Type B pancreatic cell (in vitro differentiated cells): ENCODE measurements at places on chromosomes 3 and 15. TPM values are rescaled to one million over a fixed set of nuclear protein-coding genes. Genes with fewer than 3 reads are reported as not detected.

DNA sequence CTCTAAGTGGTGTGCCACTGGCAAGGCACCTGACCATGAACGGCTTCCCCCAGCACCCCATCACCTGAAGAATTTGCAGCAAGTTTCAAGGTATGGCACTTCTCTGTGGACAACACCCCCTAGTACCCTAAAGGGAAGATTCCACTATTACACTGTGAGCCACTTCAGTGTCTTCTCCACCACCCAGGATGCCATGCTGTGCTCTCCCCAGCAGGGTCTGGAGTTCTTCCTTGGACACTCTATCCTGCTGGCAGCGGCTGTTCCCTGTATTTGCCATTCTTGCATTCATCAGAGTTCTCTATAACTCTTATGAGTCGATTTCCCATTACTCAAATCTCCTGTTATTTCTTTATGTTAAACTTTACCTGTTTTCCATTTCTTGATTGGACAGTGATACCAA lies 33.9 kb upstream of the RNU6-1 start:
- H3K36me3 ChIP-seq = no peaks in the 10 kb centered on the region
- no peak for DNase-seq
- no peak overlapping the region for H3K27ac ChIP-seq
- no peak overlapping the region for H3K4me3 ChIP-seq

DNA sequence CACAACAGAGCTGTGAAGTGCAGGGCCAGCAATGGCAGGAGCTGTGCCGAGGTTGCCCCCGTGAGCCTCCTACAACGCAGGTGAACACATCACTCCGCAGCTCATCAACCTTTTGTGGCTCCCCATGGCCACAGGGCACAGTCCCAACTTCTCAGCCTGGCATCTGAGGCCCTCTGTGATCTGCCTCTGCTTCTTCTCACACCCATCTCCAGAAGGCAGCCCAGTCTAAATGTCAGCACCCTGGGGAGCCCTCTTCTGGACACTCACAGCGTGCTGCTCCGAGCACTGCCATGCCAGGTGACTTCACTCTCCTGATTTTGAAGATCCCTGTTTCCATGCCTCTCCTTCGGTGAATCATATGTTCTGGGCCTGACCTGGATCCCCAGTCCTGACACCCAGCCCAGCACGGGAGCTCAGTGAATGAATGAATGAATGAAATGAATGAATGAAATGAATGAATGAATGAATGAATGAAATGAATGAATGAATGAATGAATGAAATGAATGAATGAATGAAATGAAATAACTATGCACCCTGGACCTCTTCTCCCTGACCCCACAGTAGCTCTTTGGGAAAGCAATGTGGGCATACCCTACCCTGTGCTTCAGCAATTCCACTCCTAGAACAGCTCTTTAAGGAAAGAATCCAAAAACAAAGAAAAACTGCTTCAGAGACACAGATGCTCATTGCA lies 17.9 kb upstream of the SKIC8 start:
- peaks cover 18% of the 10 kb centered on the region for H3K27me3 ChIP-seq
- no peaks in the 10 kb centered on the region for H3K36me3 ChIP-seq
- H3K4me1 ChIP-seq = peaks cover 56% of the 10 kb centered on the region
- no peak for DNase-seq

TMEM108 gene
- 4.8 and 7.4 TPM in 2 replicates for total RNA-seq

DNA sequence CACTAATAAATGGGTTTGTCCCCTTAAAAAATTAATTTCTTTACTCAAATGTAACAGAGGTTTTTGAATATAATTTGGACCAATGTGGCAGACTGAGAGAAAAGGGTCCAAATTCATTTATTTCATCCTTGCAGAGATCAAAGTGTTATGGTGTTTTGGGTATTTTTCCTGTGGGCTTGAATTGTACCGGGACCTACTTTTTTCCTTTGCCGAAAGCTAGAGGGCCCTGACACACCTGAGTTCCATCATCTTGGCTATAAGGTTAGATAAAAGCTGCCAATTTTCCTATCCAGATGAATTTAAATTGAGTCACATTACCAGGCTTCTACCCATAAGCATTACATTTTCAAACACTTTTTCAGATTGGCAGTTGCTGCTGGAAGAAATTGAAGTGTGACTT lies 908 bp downstream of the CCNB2 start:
- no peak for DNase-seq
- peaks cover 11% of the 10 kb centered on the region for H3K36me3 ChIP-seq
- H3K27me3 ChIP-seq = no peaks in the 10 kb centered on the region
- H3K27ac ChIP-seq = peak overlapping the region; percentile 95
- H3K4me1 ChIP-seq = peaks cover 9% of the 10 kb centered on the region

GRCh38 chr15:79656151-79657000 lies 224.2 kb downstream of the MINAR1 start:
- H3K4me1 ChIP-seq = no peaks in the 10 kb centered on the region
- peaks cover 36% of the 10 kb centered on the region for H3K27me3 ChIP-seq
- no peak overlapping the region for H3K27ac ChIP-seq

PODXL2 gene
- total RNA-seq = 24.8 and 48.9 TPM in 2 replicates

GRCh38 chr3:37624276-37624675 lies 237.4 kb upstream of the CTDSPL start:
- no peak overlapping the region for H3K4me3 ChIP-seq
- H3K27me3 ChIP-seq = no peaks in the 10 kb centered on the region
- H3K36me3 ChIP-seq = peaks cover 17% of the 10 kb centered on the region
- DNase-seq = no peak

LRRC2 gene
- 0.31 TPM in 2 replicates for total RNA-seq

DNA sequence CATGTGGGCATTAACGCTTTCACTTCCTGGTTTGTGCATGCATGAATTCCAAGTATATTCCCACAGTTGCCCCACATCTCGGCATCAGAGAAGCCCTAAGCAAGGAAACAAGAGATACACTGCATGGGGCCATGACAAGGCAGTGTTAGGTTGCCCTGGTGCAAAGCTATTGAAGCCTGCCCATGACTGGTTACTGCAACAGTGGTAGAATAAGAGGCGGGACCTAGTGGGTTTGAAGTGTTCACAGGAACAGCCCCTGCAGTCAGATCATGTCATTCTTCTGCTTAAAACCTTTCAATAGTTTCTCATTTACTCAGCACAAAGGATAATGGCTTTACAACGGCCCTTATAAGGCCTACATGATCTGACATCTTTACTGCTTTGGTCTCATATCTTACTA lies 80.9 kb upstream of the TOPAZ1 start:
- H3K27ac ChIP-seq = no peak overlapping the region
- H3K4me3 ChIP-seq = no peak overlapping the region
- no peaks in the 10 kb centered on the region for H3K36me3 ChIP-seq
- peaks cover 29% of the 10 kb centered on the region for H3K27me3 ChIP-seq
- H3K4me1 ChIP-seq = no peaks in the 10 kb centered on the region

SMAD6 gene
- 27.0 and 31.7 TPM in 2 replicates for total RNA-seq

CCDC80 gene
- total RNA-seq = 169 and 174 TPM in 2 replicates

GRCh38 chr15:67110958-67111864 lies 45.8 kb downstream of the SMAD3 start:
- no peaks in the 10 kb centered on the region for H3K27me3 ChIP-seq
- H3K36me3 ChIP-seq = peaks cover 41% of the 10 kb centered on the region

- no peak overlapping the region for H3K4me3 ChIP-seq
- H3K36me3 ChIP-seq = no peaks in the 10 kb centered on the region
- DNase-seq = no peak
- no peaks in the 10 kb centered on the region for H3K27me3 ChIP-seq
- peak overlapping the region; percentile 64 for H3K27ac ChIP-seq
- H3K4me1 ChIP-seq = no peaks in the 10 kb centered on the region
Measured at GRCh38 chr3:19539518-19540392, 391.4 kb downstream of the KCNH8 start.

DNA sequence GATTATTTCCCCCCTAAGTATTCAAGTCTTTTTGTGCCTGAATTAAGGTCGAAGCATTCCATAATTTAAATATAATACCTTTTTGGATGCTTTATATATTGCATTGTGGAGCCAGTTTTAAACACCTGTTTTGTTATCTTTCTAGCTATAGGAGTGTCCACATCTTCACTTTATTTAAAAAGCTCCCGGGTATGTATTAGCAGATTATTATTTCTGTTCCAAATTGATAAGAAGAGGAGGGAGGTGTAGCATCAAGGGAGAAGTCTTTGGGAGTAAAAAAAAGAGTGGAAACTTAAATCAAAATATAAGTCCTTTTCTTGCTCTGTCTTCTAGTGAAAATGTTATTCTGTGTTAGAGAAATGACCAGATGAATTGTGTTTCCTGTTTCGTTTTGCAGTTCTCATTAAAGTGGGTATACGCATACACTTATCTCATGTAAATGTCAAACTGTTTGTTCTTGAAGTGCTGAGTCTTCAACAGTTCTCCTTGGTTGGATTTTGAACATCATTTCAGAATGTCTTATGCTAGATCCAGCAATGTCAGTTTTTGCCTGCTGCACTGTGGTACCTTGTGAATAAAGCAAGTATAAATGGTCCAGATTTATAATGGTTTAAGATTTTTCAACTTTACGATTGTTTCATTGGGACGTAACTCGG lies 105.8 kb downstream of the FNDC3B start:
- H3K4me3 ChIP-seq = no peak overlapping the region
- peaks cover 60% of the 10 kb centered on the region for H3K4me1 ChIP-seq
- H3K36me3 ChIP-seq = peaks cover 25% of the 10 kb centered on the region
- no peaks in the 10 kb centered on the region for H3K27me3 ChIP-seq

DNA sequence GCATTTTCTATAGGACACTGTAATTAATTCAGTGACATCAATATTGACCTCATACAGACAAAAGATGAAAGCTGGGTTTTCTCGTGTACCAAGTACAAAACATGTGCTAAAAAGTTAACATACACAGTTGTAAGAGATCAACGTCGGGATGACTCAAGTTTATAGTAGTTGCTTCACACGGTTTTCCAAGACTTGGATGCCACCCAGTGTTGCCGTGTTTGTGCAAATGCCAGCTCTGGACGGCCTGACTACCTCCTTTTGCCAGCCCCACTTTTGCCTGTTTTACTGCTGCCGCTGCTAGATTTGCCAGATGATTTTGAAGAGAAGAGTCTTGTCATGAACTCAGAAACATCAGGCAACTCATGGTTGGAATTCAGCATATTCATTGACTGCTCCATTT lies 17.6 kb downstream of the EMC7 start:
- no peaks in the 10 kb centered on the region for H3K4me1 ChIP-seq
- no peak overlapping the region for H3K4me3 ChIP-seq
- no peak for DNase-seq
- H3K27ac ChIP-seq = no peak overlapping the region
- no peaks in the 10 kb centered on the region for H3K27me3 ChIP-seq
- H3K36me3 ChIP-seq = peaks cover 18% of the 10 kb centered on the region

GRCh38 chr3:51422211-51422610 lies 31.1 kb downstream of the RBM15B start:
- H3K36me3 ChIP-seq = peaks cover 11% of the 10 kb centered on the region
- no peak overlapping the region for H3K4me3 ChIP-seq
- H3K4me1 ChIP-seq = no peaks in the 10 kb centered on the region
- no peaks in the 10 kb centered on the region for H3K27me3 ChIP-seq
- no peak overlapping the region for H3K27ac ChIP-seq

DNA sequence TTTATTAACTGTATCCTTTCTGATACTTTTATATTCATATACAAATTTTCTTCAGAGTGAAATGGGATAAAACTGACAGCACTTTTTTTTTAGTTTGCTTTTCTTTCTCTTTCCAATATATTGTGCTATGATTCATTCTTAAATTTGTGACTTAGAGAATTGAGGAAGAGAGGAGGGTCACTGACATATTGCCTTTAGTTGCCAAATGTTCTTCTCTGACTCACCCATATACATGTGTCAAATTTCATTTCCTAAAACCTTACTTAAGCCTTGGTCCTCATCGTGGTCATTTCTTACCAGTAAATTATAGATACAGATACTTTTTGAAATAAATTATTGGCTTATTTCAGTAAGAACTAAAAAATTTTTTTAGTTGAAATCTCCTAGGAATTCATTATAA lies 53.9 kb downstream of the CLASP2 start:
- no peak overlapping the region for H3K4me3 ChIP-seq
- H3K36me3 ChIP-seq = peaks cover 12% of the 10 kb centered on the region
- no peak for DNase-seq

DNA sequence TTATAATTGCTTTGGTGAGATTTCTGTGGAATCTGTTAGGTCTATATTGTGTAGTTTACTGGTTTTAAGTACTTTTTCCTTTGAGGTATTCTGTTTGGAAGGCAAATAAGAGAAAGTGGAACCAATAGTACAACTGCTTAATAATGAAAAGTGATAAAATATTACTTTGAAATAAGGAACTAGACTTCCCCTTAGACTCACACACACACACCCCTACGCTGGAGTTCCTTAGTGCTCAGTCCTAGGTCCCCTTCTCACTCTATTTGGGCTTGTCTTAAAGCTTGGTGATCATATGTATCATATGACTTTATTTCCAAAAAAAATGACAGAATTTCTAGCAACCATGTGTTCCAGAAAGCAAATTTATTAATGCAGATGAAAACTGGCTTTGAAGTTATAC lies 494.0 kb upstream of the TGFBR2 start:
- H3K36me3 ChIP-seq = no peaks in the 10 kb centered on the region
- no peak overlapping the region for H3K27ac ChIP-seq

DPPA2 gene
- total RNA-seq = 0.36 TPM in 1 of 2 replicates, not detected in the other

- no peaks in the 10 kb centered on the region for H3K36me3 ChIP-seq
- H3K4me3 ChIP-seq = no peak overlapping the region
- no peak overlapping the region for H3K27ac ChIP-seq
- no peaks in the 10 kb centered on the region for H3K4me1 ChIP-seq
- no peaks in the 10 kb centered on the region for H3K27me3 ChIP-seq
Measured at GRCh38 chr3:59135096-59135495, 85.3 kb upstream of the CFAP20DC start.

- H3K27me3 ChIP-seq = no peaks in the 10 kb centered on the region
- H3K4me1 ChIP-seq = no peaks in the 10 kb centered on the region
- no peaks in the 10 kb centered on the region for H3K36me3 ChIP-seq
- DNase-seq = no peak
Measured at GRCh38 chr3:74787011-74787410, 172.6 kb upstream of the CNTN3 start.

DNA sequence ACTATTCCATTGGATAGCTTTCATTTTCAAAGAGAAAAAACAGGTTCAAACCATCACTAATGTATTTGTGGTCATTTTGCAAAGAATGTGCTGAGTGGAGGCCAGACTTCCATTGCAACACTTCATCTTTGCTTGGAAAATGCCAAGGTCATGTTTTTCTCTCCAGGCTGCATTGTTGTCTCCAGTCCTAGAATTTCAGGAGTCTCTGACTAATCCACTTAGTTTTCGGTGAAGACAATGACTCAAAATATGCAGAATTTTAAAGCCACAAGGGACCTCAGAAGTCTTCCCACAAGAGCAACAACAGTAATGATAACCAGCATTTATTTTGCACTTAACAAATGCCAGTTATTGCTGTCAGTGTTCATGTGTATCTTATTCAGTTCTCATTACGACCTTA lies 277.0 kb downstream of the RYR3 start:
- H3K4me3 ChIP-seq = no peak overlapping the region
- H3K36me3 ChIP-seq = no peaks in the 10 kb centered on the region
- no peak for DNase-seq
- no peak overlapping the region for H3K27ac ChIP-seq
- no peaks in the 10 kb centered on the region for H3K27me3 ChIP-seq

GRCh38 chr15:40150163-40150925 lies 10.5 kb upstream of the BUB1B start:
- no peak overlapping the region for H3K27ac ChIP-seq
- no peak for DNase-seq
- H3K36me3 ChIP-seq = no peaks in the 10 kb centered on the region
- peaks cover 10% of the 10 kb centered on the region for H3K4me1 ChIP-seq
- no peaks in the 10 kb centered on the region for H3K27me3 ChIP-seq
- no peak overlapping the region for H3K4me3 ChIP-seq

- no peak overlapping the region for H3K4me3 ChIP-seq
- peaks cover 3% of the 10 kb centered on the region for H3K4me1 ChIP-seq
- no peak for DNase-seq
- H3K27me3 ChIP-seq = peaks cover 20% of the 10 kb centered on the region
- no peaks in the 10 kb centered on the region for H3K36me3 ChIP-seq
Measured at GRCh38 chr3:43247561-43248184, 38.7 kb upstream of the SNRK start.
